C1 segment of cervical spinal cord (tissue), 14 donors: ENCODE measurements at places on chromosomes 11 and 22.

GRCh38 chr11:3995307-3995706 is 99.3 kb upstream of the RRM1 start:
- no peak for DNase-seq

GRCh38 chr22:41217553-41218157 is 12.5 kb downstream of the L3MBTL2 start:
- DNase-seq: no peak

- no peak for DNase-seq
These were observed 46.9 kb downstream of the OR4D9 start for GRCh38 chr11:59558270-59558643.

- no peak for DNase-seq
These were observed 108.9 kb upstream of the NAV2 start for GRCh38 chr11:19603771-19604170.

DNA sequence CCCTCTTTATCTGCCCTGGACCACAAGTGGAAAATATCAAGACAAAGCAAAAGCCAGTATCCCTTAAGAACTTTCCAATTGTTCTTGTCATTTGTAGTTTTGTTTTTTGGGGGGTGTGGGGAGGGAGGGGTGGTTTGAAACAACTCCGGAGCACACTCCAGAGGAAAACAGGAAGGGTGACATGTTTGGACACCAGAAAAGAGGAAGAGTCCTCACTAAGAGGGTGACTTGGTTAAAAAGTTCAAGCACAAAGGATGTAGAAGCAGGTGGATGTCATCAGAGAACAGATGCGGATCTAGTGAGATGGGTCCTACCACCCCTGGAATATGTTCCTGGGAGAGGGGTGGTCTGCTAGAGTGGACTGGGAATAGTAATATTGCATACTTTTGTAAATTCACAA is 25.8 kb downstream of the ADAMTS8 start:
- DNase-seq: no peak
